ENCODE measurements at places on chromosomes 3 and 15.

DNA sequence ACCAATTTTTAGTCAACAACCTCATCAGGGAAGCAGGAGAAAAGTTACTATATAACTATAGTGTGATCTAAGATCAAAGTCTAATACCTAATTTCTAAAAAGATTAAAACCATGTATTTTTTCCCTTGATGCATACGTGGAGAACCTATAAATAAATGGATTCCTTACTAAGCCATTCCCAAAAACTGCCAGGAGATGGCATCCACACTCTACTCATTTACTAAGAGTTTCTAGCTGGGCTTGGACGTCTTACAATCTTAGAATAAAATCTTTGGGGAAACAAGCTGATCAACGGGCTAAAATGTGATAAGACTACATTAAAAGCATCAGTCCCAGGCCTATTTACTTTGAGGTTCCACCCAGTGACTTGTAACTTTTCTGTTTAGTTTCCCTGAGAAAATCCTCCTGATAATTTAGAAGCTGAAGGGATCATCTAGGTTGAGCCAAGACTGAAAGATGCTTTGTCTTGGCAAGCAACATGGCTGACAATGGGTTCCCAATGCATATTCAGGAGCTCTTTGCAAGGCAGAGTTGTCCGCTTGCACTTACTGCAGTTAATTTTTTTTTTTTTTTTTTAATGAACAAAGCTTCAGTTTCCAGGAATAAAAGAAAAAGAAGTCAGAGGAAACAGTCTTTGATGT, 85.5 kb upstream of the FGF12 start:
- DNase-seq = no peak

- DNase-seq = peak; percentile 88
Measured at GRCh38 chr3:175192536-175192935, 333.4 kb downstream of the NAALADL2 start.

DNA sequence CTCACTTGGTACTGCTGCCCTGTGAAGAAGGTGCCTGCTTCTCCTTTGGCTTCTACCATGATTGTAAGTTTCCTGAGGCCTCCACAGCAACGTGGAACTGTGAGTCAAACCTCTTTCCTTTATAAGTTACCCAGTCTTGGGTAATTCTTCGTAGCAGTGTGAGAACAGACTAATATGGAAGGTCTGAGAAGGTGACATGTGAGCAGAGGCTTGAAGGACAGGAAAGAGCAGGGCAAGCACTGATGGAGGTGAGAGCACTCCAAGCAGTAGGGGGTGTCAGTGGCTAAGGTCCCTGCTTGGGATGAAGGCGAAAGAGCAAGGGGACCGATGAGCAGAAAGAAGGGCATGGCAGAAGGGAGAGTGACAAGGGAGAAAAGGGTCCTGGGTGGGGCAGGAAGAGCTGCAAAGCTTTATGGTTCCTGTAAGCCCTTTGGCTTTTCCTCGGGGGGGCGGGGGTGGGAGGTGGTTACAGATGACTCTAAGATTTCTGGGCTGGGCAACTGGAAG, 3.5 kb downstream of the EIF4E3 start:
- DNase-seq = no peak

- DNase-seq = peak; percentile 67
Measured at GRCh38 chr3:70640481-70640880, 328.0 kb upstream of the MDFIC2 start.

GRCh38 chr3:48750856-48751255, 33.8 kb upstream of the IP6K2 start:
- DNase-seq = no peak

GRCh38 chr3:32307591-32307990, 69.1 kb downstream of the CMTM8 start:
- no peak for DNase-seq

DNA sequence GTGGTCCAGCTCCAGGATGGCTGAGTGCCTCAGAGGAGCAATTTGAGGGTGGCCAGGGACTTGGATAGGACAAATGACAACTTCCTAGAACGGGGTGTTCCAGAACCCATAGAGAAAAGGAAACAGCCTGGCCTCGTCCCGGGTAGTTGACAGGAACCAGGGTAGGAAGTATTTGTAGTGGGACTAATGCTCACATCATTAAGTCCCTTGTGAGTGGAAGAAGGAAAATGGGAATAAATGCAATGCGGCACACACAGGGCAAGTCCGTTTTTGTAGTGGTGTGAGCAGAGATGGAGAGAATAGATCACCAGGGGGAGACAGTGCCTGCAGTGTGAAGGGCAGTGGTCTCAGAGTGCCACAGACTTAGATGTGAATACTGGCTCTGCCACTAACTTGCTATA, 19.6 kb downstream of the TIMP4 start:
- no peak for DNase-seq

GRCh38 chr15:71112429-71112828, 2.8 kb upstream of the THSD4 start:
- DNase-seq = no peak

GRCh38 chr3:132311841-132312240, 5.4 kb upstream of the ACP3 start:
- no peak for DNase-seq

DNA sequence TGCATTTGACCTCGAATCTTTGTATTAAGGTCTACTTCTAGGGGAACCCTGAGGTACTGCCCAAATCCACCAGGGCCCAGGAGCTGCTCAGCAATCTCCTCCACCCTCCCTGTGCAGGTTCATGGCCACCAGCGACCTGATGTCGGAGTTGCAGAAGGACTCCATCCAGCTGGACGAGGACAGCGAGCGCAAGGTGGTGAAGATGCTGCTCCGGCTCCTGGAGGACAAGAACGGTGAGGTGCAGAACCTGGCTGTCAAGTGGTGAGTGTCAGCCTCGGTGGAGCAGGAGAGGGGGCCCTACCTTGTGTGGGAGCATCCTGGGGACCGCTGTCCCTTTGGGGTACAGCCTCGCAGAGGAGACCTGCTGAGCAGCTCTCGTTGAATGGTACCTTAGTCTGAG, 6.9 kb downstream of the CAND2 start:
- no peak for DNase-seq

DNA sequence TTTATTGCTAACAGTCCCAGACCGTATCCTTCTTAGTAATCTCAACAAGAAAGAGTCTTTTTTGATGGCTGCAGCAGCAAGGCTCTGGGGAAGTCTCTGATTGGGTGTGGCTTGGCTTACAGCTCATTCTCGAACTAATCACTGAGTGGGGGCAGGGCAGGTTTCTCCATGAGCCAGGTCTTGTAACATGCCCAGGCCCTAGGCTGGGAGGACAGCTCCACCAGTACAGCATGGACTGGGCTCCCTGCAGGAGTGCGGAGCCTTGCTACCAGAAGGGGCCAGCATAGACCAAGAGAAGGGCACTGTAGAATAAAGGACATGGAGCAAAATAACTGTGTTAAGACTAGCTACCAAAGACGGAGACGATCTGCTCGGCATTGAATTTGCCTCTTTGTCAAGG, 7.2 kb downstream of the CD276 start:
- no peak for DNase-seq

DNA sequence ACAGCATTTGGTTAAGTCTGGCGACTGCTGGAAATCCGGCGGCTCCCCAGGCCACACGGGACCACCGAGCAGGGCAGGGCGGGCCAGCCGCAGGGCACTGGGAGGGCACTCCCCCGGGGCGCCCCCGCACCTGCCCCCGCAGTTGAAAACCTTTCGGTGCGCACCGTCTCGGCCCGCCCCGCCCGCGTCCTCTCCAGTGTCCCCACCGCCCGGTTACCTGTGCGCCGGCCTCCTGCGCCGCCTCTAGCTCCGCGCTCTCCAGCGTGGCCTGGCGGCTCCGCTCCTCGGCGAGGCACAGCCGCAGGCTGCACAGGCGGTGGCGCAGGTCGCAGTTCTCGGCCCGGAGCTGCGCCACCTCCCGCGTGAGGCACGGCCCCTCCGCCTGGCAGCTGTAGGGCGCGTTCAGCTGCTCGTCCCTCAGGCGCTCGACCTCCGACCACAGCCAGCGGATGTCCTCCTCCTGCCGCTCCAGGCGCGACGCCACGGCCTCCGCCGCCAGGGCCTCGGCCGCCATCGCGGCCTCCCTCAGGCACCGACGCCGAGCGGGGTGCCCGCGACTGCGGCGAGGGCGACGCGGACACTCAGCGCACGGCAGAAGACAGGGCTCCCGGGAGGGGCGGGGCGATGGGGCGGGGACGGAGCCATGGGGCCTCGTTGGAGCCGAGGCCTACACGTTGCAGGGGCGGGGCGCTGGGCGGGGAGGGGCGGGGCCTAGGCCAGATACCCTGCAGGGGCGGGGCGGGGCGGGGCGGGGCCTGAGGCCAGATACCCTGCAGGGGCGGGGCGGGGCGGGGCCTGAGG, at the start of gene TARS3:
TSS of gene TARS3 (minus strand) at position 600 of the 801 bp plus-strand sequence. CDS start at position 514, 86 bp downstream.
- DNase-seq = peak; percentile 62

DNA sequence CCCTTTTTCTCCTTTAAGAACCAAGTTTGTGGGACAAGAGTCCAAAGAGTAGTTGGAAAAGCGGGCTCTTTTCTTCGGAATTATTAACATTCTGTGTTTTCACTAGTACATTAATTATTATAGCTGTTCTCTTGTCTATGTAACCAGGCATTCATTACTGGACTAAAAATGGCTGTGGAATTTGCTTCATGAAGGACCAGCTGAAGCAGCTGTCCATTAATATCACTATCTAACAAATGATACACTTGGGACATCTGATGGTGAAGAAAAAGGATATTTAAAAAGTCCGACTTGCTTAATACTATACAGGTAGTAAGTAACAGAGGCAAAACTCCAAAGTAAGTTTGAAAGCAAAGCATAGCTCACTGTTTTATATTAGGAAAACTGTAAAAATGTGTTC, 728.9 kb upstream of the DPPA4 start:
- no peak for DNase-seq

GRCh38 chr15:81573098-81573746, 199.2 kb upstream of the TMC3 start:
- no peak for DNase-seq

DNA sequence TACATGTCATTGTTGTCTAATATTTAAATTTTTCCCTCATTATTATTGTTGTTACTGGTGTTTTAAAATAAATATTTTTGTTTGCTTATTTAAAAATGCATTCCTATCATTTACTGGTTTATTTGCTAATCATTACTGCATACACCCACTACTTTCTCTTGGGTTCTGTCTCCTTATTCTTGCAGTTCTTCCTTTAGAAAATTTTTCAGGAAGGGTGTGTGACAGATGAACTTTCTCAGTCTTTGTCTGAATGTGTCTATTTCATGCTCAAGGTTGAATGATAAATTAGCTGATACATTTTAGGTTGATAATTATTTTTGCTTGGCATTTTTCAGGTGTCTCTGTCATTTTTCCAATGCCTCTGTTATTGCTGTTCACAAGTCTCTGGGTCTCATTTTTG, 7.4 kb downstream of the AQP9 start:
- no peak for DNase-seq

- DNase-seq = no peak
Measured at GRCh38 chr3:191473661-191474198, 12.8 kb downstream of the PYDC2 start.

DNA sequence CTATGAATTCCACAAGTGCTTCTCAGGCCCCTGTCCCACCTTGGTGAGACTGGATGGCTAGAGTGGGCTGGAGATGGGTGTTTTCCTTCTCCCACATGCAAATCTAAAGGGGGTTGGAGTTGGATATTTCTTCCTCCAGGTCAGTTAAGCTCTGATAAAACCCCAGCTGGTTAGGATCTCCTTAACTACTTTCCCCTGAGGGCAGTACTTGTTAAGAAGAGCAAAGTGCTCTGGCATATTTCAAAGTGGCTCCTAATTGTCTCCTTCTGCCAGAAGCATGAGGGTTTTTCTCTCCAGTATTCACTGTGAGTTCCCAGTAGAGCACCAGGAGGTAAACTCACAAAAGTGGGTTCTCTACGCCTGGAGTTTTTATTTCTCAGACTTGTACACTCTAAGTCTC, 31.4 kb downstream of the COL6A6 start:
- DNase-seq = no peak

- no peak for DNase-seq
Measured at GRCh38 chr15:90588427-90588826, 58.7 kb downstream of the CRTC3 start.

DNA sequence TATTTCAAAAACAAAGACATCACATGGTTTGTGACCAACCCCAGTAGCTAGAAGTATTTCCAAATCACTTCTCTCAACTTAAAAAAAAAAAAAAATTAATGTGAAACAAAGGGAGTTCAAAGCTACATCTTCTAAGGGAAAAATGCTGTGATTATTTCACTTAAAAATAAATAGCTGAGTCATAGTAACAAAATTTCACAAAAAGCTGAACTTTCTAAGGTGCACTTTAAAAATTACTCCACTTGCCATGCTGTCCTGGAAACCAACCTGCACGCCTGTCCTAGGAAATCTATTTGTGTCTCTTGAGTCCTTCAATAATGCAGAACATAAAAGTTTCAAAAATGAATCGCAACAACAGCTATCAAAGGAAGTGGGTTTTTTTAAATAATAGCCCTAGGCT, 1.8 kb downstream of the ACAP2 start:
- no peak for DNase-seq

GRCh38 chr3:113156816-113157333, 54.5 kb upstream of the BOC start:
- no peak for DNase-seq

GRCh38 chr3:35549690-35550089, 89.6 kb upstream of the ARPP21 start:
- peak; percentile 72 for DNase-seq

DNA sequence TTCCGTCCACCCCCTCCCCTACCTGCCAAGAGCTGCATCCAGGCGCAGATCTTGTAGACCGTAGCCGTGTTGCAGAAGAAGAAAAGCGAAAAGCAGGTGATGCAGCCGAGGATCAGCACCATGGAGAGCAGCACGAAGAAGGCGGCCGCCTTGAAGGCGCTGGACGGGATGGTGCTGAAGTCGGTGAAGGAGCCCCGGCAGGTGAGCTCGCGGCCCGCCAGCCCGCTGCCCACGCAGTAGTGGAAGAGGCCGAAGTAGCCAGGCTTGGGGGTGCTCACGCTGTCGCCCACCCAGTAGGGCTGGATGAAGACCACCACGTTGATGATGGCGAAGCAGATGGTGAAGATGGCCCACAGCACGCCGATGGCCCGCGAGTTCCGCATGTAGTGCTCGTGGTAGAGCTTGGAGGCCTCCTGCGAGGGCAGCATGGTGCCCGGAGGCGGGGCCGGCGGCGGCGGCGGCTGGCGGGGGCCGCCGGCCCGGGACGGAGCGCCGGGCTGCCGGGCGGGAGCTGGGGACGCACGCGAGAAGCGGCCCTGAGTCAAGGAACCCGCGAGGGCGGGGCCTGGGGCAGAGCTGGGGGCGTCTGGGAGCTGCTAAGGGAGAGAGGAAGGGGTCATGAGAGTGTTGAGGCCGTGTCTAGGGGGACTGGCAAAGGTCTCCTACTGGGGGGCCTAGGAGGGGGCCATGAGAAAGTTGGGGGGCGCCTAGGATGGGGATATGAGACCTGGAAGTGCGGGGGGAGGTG, 1.2 kb downstream of the LHFPL4 start:
- no peak for DNase-seq

DNA sequence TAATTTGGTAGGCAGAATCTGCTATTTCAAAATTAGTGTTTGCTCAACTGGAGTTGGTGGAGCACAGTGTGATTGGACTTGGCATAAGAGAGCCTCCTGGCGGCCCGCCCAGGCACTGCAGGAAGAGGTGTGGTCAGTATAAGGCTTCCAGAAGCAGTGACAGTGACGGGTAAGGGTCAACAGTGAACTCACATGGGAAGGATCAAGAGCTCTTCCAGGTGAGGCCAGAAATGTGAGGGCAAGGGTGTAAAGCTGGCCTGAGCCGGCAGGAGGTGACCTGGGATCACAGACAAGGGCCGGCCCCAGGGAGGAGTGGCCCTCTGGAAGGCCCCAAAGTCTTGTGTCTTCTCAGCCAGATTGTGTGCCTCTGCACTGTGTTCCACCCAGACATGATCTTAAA, 93.2 kb upstream of the RNF7 start:
- DNase-seq = peak; percentile 13

All from NCI-H446 treated with DMSO at 0.1 percent for 48 hours (cell line).